ENCODE measurements at places on chromosomes 4 and X.
A peak's percentile ranks its signal among the peaks of the same experiment; 100 is the strongest.

GRCh38 chrX:20252381-20253231 lies 14.1 kb downstream of the RPS6KA3 start:
- no peak for DNase-seq

DNA sequence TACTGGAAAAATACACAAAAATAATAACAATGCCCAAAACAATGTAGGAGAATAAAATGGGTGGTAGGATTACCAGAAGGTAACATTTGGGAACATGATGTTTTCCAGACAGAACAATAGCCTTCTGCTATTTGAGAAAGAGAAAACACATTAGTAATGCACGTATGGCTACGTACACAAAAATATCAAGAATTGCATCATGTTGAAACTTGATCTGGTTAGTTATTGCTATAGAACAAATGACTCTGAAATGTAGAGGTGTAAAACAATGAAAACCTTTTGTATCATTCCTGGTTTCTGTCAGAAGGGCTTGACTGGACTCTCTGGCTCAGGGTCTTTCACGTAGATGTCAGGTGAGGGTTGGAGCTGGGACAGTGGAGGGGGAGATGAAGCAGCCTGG lies 1040.0 kb downstream of the FAT4 start:
- no peak for DNase-seq

DNA sequence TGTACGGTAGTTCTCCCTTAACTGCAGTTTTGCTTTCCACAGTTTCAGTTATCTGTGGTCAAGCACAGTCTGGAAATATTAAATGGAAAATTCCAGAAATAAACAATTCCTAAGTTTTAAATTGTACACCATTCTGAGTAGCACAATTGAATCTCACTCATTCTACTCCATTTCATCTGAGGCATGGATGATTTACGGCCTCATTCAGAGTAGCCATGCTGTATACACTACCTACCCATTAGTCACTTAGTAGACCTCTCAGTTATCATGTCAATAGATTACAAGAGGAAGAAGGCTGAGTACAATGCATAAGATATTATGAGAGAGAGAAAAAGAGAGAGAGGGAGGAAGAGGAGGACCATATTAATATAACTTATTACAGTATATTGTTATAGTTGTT lies 77.5 kb downstream of the ENOX2 start:
- DNase-seq = no peak

DNA sequence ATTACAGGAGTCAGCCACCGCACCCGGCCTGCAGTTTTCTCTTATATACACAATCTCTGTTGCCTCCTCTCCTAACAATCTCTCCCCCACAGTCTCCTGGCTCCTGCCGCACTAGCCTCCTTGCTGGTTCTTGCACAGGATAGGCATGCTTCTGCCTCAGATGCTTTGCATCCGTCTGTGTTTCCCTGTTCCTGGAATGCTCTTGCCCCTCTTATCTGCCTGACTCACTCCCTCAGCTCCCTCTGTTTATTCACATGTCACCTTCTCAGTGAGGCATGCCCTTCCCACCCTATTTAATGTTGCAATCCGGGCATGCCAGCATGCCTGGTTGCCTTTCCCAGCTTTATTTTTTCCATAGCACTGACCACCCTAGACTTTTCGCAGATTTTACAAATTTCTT lies 161.9 kb downstream of the PHF8 start:
- DNase-seq = no peak

DNA sequence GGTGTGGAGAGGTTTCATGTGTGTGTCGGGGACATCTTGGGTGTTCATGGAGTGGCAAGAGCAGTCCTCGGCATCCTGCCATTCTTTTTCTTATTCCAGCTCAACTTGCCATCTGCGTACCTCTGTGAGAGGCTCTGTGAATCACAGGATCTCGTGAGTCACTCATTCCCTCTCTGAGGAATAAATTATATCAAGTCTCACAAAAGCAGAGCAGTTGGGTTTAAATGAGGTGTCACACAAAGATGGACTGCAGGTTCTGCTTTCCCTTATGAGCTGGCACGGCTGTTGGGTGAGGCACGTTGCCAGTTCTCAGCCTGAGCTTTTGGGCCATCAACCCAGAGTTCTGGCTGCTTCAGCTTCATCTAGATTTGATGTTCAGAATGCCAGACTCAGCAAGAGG lies 6.8 kb upstream of the OCIAD2 start:
- no peak for DNase-seq

- no peak for DNase-seq
Measured at GRCh38 chr4:60133375-60133774, 1066.8 kb upstream of the ADGRL3 start.

DNA sequence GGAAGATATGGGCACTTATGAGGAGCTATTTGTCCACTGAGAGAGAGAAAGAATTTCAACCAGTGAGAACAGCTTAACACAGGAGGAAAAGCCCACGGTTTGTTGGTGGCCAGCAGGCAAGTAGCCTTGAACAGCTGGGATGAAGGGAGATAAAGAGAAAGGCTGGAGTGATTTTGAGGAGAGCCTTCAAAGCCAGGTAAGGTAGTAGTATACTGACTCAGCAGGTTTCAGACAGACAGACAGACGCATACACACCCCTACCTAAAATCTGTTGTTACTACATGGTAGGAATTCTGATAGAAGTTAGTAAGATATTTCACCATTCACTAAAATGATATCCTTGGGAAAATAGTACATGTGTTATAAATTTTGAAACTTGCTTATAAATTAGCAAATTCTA lies 60.5 kb downstream of the SEC24D start:
- no peak for DNase-seq

DNA sequence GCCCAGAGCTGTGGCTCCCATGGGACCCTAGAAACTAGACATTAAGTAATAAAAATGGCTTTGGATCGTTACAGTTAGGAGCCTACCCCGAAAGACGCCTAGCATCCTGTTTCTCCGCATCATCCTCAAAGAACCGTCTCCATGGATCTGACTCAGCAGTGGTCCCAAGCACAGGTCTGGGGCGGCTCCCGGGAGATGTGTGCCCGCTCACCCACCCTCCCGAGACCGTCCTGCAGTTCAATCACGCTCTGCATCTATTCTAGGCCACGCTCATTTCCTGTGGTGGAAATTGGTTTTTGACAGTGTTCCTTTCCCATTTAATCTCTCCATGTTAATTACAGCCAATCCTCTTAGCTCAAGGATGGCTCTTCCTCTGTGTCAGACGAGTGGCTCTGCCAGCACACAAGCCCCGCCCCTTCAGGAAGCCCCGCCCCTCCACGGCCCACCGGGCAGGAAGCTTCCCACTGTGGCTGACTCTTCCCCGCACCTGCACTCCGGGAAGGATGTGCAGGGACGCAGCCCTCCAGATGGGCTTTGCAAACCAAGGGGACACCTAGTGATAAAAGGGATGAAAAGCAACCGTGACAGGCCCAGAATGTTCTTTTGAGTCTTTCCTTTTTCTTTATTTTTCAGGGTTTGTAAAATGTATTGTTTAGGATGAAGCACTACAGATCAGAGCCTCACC lies 34.5 kb upstream of the HELT start:
- DNase-seq = peak; percentile 14

GRCh38 chr4:99510721-99511120 lies at the start of gene C4orf17:
Gene C4orf17 (plus strand): TSS chr4:99511021. CDS start chr4:99513082, 2,061 bp downstream.
- DNase-seq = no peak

- no peak for DNase-seq
Measured at GRCh38 chrX:283115-283845, 2.1 kb downstream of the PLCXD1 start.

GRCh38 chrX:39828971-39829370 lies 268.8 kb downstream of the BCOR start:
- no peak for DNase-seq

DNA sequence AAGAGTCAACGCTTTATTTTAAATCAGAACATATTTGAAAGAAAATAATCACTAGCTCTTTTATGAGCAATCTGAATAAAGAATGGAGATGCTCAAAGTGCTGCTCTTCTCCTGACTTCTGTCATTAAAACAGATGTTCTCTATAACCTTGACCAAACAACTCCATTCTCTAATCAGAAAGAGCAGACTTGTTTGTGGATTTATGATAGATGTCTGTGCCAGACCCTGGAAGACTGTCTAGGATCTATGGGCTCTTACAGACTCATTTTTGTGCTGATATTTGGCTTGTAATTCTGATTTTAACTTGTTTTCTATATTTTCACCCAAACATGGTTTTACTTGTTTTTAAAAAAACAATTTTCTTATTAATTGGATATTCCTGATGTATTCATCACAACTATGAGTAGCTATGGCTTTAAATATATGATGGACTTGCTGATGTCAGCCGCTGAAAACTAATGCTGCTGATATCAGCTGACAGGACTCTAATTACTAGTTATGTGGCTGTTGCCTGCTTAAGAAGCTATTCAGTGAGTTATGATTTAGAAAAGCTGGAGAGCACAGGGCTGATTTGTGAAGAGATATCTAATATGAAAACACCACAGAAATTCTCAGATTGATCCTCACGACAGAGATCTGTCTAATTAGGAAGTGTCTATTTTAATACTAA lies 31.6 kb upstream of the MAML3 start:
- DNase-seq = no peak

- no peak for DNase-seq
Measured at GRCh38 chr4:146646593-146647325, 8.1 kb downstream of the POU4F2 start.

DNA sequence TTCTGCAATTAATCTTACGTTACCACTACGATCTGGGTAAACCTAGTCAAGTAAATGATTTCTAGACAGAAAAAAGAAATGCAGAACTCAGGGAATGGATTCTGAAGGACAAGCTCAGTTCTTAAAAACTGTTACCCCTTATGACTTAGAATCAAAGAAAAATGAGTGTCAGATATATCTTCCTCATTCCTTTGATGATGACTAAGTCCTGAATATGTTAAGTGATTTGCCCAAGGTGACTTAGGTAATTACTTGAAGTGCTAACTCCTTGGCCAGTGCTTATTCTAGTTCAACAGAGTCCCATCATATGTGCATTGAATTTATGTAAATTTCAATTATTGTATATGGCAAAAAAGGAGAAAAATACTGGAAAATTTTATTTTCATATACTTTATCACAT lies 92.5 kb downstream of the PPEF1 start:
- DNase-seq = no peak

- peak; percentile 5 for DNase-seq
Measured at GRCh38 chrX:14528629-14529289, 577 bp upstream of the GLRA2 start.

DNA sequence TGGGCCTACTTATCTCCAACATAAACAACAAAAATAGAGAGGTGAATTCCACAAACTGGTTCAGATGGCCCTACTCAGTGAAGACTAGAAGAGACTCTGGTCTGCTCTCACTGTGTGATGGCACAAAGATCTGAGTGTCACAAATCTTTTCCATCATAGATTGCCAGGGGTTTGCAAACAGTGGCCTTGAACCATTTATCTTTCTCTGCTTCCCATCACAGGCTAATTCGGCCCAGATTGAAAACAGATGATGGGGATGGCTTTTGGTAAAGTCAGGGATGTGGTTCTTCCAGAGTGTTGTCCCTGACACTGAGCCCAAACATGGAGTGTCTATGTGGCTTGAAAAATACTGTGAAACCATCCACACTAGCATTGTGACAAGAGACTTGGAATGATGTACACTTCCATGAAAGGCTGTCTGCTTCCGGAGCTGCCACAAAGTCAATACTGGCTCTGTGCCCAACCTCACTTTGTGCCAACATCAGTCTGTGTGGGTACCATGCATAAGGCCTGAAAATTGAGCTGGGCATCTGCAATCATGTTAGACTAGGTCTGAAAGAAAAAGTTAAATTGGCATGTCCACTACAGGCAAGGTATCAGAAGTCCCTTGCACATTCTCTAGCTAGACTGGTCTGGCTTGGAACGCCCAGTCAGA lies 25.2 kb upstream of the PLAC1 start:
- no peak for DNase-seq

- DNase-seq = no peak
Measured at GRCh38 chrX:107298276-107298675, 91.9 kb downstream of the DNAAF6 start.

DNA sequence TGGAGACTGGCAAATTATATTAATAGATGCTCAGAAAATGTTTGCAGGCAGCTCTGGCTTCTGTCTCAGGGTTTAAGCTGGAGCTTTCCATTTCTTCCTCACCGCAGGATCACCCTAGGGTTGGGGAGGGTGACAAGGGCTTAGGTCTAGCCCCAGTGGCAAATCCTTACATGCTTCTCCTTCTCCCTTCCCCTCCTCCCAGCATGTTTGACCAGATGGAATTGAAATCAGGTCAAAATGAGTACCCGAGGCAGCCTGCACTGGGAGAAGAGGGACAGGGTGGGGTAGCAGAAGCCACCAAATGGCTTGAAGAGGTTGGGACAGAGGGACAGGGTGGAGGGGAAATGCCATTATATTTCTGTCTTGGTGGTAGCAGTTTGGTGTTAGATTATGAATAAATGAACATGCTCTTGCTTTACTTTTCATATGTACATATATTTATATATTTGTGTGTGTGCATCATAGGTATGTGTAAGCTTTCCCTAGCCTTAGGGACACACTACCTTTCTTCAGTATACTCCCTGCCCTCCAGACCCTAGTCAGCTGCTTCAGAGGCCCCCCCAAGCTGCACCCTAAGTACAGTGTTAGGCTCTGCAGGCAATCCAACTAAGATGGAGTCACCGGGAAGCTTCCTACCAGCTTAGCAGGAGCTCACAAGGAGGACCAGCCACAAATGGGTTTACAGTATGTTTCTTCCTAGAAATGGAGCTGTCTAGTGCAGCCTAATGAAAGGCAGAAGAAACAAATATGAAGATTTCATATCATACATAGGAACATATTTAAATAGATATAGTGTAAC lies 1.8 kb downstream of the TMEM35A start:
- DNase-seq = no peak

DNA sequence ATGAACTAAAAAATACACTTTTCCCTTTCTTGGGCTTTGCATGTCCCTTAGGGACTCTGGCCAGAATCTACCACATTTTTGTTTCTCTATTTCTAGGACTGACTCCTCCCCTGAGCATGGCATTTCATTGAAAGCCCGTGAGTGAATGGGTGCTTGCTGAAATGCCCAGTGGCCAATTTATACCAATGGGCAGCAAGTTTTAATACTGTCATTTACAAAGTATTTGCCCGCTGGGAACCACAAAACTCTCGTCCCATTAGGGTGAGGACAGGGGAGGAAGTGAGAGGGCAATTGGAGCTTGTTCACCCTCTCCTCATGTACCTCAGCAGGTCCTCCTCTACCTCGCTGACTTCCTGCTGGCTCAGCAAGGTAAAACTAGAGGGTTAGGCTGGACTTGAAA lies 1.1 kb downstream of the SRPX2 start:
- DNase-seq = no peak

DNA sequence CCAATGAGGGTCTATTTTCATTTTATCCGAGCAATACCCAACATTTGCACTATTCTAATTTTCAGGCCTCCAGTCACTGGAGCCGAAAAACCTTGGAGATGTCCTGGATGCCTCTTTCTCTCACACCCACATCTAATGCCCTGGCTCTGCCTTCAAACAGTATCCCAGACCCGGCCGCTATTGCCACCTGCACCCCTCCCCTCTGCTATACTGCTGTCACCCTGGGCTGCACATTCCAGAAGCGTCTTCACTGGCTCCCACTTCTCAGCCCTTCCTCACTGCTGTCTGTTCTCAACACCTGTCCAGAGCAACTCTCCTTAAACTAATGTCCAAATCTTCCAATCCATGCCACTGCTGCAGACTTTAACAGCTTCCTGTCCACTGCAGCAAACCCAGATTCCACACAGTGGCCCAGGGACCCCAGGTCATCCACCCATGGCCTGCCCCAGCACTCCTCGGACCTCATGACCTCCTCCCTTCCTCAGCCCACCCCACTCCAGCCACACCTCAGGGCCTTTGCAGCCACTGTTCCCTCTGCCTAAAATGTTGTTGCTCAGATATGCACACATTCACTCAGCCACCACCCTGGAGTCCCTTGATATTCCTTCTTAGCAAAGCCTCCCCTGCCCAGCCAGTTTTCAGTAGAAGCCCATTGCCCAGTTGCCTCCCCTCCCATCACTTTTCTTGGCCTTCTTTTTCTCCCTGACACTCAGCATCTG lies 30.5 kb upstream of the PPP2R2C start:
- DNase-seq = no peak

Data from NCI-H187 (cell line).